Activated T-cell treated with anti-CD3 and anti-CD28 coated beads for 1 hour (primary cell): ENCODE measurements at places on chromosomes 1 and 21.
A peak's percentile ranks its signal among the peaks of the same experiment; 100 is the strongest.

DNA sequence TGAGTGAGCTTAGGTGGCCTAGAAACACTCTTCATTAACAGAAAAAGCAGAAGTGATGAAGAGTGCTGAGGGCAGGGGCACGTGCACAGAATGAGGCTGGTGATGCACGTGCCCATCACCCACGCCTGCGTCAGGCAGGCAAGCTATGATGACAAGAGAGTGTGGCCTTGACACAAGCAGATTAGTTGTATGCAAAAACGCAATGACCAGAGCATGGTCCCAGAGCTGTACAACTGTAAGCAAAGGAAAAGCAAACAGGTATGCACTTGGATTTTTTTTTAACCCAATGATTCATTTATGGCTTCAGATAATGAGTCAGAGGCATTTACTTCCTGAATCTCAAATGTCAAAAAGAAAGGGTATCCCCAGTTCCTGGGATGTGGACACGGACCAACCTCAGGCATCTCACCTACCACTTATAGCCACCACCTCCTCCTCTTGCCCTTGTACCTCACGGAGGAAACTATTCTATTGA, 9.1 kb upstream of the TMEM61 start:
- no peak for DNase-seq

- no peak for DNase-seq
Measured at GRCh38 chr1:152026895-152027294, 9.9 kb downstream of the S100A11 start.

GRCh38 chr1:223179786-223180185, 36.7 kb upstream of the TLR5 start:
- no peak for DNase-seq

- DNase-seq: no peak
Measured at GRCh38 chr1:245298781-245299180, 144.0 kb downstream of the KIF26B start.

DNA sequence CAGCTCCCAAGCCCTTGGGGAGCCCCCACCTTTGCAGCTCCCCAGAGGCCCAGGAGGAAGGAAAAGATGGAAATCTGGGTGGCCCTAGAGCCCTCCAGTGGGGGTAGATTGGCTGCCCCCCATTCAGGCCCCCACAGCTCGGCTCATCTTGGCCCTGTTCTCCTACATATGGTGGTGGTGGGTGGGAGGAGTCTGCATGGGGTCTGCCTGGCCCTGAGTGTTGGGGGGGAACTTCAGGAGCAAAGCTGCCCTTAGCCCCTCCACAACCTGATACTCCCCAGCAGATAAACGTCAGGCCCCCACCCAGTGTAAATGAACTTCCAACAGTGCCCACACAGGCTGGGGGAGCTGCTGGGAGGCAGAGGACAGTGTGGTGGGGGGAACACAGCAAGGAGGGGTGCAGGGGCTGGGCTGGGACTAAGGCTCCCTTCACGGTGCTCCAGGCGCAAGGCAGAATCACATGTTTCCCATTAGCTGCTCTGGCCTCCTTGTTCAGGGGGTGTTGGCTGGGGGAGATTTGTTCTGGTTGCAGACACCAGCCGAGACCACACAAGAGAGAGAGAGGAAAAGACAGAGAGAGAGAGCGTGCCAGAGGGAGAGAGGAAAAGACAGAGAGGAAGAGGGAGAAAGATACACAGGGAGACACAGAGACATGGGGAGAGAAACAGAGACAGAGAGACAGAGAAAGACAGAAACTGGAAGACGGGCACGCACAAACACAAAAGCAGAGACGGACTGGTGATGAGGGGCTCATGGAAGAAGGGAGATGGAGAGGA, 42.6 kb downstream of the AHDC1 start:
- no peak for DNase-seq

DNA sequence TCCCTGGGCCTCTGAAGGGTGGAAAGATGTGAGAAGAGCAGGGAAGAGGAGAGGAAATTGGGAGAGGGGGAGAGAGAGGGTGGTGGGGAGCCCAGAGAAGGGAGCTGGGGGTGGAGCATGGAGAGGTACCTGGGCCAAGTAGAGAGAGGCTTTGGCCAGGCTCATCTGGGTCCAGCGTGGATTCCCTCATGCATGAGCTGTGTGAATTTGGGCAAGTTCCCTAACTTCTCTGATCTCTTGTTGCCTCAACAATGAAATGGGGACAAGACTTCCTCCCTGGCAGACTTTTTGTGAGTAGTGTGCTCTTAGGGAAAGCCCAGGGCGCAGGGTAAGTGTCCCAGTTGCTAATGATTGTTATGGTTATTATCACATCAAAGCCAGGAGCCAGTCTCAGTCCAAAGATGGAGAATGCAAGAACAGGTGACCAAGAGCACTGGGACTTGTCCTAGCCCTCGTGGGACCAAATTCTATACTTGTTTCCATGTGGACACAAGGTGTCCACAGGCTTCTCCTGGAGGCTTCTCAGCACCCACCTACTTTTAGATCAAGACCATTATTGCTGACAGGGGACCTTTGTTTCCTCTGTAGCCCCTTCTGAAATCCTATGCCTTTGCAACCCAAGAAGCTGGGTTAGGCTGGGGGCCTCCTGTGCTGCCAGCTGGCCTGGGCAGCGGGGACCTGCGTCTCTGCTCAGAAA, 13.9 kb downstream of the IL6R start:
- DNase-seq: no peak

- no peak for DNase-seq
Measured at GRCh38 chr1:24425441-24425840, 9.8 kb downstream of the NIPAL3 start.

DNA sequence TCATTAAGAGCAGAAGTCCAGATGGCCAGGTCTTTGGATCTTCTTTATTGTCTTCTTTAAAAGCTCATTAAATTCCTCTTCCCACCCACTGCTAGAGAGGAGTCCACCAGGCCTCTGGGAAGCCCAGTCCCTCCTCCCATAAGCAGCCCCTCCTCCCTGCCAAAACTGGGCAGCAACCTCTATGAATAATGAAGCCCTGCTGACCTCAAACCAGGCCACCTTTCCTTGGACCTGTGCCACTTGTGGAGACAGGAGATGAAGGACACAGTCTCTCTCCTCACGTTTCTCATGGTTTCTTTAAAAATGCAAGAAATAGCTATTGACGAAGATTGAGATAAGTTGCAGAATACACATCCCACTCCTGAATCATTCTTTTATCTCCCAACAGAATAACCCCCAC, 112.8 kb downstream of the EDEM3 start:
- no peak for DNase-seq

DNA sequence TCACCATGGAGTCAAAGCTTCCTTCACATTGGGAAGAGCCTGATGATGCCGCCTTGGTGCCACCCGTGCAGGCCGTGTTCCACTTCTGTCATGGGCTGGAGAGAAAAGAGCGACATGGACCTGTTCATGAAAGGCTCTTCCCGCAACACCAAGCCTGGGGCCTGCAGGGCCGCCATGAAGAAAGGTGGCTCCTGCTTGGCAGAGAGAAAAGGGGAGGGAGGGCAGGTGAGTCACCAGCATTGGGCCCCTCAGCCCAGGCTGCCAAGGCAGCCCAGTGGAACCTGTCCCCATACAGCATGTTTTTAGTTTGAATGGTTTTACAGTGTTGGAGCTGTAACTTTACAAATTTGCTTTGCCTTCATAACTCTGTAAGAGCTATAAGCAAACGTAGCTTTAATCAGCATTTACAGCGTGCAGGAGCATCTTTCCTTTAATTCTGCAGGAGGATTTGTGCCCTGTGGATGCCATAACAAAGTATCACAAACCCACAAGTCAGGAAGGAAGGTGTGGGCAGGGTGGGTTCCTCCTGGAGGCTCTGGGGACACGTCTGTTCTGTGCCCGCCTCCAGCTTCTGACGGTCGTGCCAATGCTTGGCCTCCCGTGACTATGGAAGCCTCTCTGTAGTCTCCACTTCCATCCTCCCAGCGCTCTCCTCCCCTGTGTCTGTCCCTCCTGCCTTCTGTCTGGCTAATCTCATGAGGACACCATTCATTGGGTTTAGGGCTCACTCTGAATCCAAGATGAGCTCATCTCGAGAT, 49.1 kb downstream of the RIPK4 start:
- DNase-seq: no peak

DNA sequence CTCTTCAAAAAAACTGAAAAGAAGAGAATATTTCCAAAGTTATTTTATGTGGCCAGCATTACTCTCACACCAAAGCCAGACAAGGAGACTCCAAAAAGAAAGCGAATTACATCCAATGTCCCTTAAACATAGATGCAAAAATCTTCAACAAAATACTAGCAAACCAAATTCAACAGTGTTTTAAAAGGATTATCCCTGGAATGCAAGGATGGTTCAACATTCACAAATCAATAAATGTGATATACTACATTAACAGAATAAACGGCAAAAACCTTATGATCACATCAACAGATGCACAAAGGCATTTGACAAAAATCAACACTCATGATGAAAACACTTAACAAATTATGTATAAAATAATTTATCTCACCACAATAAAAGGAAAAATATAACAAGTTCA, 207.8 kb downstream of the DENND1B start:
- no peak for DNase-seq

DNA sequence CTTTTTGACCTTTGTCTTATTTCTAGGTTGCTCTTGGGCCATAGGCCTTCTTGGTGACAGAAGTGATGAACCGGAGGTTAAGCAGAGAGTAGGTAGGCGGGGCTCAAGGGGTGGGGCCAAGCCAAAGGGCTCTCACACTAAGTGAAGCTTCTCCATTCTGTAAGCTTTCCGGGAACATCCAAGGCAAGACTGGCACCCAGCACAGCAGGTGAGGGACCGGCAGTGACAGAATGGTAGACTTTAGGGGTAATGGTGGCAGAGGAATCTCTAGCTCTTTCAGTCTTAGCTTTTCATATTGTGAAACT, at the start of gene TNFAIP8L2:
Gene TNFAIP8L2, plus strand, starts transcription at position 135 of the 305 bp plus-strand sequence. CDS start 2,049 bp downstream, outside the sequence.
- peak; percentile 69 for DNase-seq

- no peak for DNase-seq
Measured at GRCh38 chr1:206854401-206855129, 10.9 kb upstream of the IL20 start.

DNA sequence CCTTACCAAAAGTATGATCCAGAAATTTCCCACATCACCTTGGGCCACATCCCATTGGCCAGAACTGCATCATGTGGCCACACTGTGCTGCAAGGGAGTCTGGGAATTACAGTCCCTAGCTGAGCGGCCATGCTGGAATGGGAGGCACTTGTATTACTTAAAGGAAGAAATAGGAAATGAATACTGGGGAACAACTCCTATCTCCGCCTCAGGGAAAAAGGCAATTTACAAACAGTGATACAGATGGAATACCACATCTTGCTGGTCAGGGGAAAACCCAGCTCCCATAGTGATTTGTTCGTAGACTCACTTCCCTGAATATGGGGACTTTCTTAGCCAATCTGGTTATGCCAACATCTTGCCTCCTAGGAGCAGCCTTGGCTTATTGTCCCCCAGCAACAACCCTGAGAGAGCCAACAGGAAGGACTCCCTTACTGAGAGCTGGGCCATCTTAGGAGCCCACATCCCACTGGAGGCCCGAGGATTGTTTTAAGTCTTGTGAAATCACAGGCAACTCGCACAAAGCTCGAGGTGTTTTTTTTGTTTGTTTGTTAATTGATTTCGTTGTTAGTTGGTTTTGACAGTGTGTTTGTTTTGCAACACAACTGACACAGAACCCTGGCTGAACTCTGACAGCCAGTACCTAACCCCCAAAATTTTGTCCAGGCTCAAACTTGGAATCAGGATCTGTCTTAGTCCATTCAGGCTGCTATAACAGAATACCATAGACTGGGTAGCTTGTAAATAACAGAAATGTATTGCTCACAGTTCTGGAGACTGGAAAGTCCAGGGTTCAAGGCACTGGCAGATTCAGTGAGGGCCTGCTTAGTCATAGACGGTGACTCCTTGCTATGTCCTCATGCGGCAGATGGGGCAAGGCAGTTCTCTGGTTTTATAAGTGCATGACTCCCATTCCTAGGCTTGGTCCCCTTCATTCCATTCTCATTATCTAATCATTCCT, 14.9 kb downstream of the CDA start:
- no peak for DNase-seq

DNA sequence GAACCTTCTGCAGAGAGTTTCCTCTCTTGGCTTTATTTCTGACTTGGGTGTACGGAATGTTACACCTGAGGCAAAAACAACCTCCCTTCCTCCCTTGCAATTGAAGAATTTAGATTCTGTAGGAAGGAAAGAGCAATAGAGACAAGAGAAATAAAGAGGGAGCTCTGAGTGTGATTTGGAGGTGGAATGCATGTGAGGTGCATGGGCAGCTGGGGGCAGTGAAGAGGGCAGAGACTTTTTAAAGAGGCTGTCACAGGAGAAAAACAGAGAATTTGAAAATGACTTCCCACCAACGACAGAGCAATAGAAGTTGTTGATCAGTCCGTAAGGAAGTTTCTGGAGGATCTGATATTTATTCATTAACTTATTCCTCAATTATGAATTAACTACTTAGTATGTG, 172.0 kb upstream of the B3GALT2 start:
- DNase-seq: no peak

DNA sequence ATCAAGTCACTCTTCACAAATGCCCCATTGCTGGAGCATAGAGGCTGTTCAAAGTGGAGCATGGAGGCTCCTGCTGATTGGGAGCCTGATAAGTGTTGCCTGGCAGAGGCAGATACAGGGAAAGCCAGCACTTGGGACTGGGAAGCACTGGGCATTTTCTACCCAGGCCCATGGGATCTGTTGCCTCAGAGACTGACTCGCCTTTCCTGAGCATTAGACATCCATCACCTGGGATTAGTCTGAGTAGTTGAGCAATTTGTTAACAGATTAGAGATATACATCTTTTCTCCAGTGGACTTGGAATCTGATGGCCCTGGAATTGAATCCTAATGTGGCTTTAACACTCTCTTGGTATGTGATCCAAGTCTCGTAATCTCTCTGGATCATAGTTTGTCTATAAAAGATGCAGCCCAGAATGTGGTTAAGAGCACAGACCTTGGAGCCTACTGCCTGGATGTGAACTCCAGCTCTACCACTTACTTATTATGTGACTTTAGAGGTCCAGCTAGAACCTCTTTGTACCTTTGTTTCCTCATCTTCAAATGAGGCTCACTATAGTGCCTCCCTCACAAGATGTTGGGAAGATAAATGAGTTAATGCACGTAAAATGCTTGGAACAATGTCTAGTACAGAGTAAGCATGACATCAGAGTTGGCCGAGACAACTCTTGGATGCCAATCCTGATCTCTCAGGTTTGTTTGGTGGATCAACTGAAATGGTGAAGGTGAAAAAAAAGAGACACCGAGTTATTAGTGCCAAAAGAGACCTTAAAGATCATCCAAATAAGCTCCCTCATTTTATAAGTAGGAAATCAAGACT, 38.3 kb upstream of the NRDC start:
- no peak for DNase-seq
